ENCODE measurements at places on chromosomes 6 and 20.
A peak's percentile ranks its signal among the peaks of the same experiment; 100 is the strongest.

DNA sequence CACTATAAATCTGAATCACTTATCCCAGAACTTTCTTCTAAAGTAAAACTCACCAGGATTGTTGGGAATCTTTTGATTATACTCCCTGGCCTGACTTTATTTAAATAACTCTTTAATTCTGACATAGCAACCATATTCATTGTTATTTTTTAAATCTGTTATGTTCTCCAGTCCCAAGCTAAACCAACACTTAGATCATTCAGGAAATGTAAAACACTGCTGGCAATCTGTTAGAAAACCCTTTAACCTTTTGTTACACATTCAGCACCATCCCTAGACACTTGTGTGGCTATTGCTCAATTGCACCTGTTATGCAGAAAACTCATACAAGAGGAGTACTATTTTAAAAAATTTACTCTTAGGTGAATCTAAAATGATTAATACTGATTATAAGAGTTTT is 101.8 kb upstream of the NHSL1 start:
- no peak for DNase-seq

GRCh38 chr6:41199552-41200246 is 1.2 kb downstream of the TREML2 start:
- DNase-seq = no peak

- no peak for DNase-seq
Observed at GRCh38 chr6:12545619-12546409, 170.8 kb upstream of the PHACTR1 start.

GRCh38 chr6:5946701-5947100 is 60.0 kb downstream of the NRN1 start:
- DNase-seq = no peak

- DNase-seq = no peak
Observed at GRCh38 chr6:32843331-32843978, 392 bp downstream of the PSMB8 start.

- DNase-seq = no peak
Observed at GRCh38 chr20:24694727-24695528, 225.5 kb downstream of the SYNDIG1 start.

DNA sequence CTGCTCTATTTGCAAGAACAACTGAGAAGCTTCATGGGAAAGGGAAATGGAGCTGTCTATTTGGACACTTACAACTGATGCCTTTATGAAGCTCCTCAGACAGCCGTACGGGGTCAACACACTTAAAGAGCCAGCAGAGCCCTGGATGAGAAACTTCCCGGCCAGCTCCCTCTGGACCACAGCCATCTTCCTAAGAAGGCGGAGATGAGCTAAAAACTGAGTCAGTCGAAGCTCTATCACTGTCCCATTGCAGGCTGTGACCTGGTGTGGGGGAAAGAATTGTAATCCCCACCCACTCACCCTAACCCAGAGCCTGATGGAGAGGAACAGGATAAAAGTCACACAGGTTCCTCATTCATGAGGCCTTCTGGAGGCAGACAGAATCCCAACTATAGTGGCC is 360.4 kb upstream of the JARID2 start:
- no peak for DNase-seq

GRCh38 chr6:154874773-154875592 is 120.1 kb upstream of the TIAM2 start:
- DNase-seq = no peak

DNA sequence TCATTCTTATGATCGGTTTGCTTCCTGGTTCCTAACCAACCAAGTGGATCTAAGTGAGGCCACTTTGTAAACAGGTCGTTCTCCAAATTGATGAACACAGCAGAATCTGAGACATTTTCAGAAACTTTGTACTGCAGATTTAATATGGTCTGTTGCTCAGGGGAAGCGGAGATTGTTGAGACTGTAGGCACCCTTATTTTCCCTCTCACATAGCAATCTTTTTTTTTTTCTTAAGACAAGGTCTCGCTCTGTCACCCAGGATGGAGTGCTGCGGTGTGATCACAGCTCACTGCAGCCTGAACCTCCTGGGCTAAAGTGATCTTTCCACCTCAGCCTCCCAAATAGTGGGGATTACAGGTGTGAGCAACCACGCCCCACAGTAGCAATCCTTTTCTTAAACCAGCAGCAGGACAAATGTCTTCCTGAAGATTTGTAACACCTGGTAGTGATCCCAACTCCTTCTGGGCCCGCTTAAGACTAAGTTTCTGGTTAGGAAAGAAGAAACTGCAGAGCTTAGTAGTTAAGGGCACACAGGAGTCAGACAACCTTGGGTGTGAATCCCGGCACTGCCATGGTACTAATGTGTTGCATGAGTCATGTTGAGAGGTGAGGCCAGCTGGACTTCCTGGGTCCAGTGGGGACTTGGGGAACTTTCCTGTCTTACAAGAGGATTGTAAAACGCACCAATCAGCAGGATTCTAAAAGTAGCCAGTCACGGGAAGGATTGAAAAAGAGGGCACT is 48.4 kb upstream of the EZR start:
- no peak for DNase-seq

GRCh38 chr6:91877994-91878393 is 1291.1 kb upstream of the MAP3K7 start:
- no peak for DNase-seq

GRCh38 chr6:130365166-130366106 is at the start of gene TMEM200A:
TSS of gene TMEM200A (plus strand) at chr6:130366017. CDS start at chr6:130440423, 74,406 bp downstream.
- peak; percentile 38 for DNase-seq

GRCh38 chr20:48984575-48985219 is 61.4 kb upstream of the CSE1L start:
- DNase-seq = no peak

DNA sequence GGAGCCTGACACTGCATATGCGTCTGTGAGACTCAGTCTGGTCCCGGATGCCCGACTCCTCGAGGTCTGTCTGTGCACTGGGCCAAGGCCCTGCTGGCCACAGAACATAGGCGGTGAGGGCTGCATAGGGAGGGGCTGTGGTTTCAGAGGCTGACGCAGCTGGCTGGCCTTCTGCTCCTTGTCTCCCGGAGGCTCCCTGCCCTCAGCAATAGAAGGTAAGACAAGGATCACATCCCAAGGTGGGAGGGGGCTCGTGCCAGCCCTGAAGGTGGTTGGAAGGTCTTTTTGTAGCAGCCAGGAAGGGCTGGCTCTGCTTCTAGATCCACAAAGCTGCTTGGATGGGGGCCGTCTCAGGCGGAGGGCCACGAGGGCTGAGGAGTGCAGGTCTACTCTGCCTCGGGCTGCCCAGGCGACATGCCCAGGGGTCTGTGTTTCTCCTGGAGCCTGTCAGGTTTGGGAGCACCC is 239.8 kb upstream of the SULF2 start:
- DNase-seq = no peak

- no peak for DNase-seq
Observed at GRCh38 chr6:154099211-154099610, 60.2 kb downstream of the OPRM1 start.

DNA sequence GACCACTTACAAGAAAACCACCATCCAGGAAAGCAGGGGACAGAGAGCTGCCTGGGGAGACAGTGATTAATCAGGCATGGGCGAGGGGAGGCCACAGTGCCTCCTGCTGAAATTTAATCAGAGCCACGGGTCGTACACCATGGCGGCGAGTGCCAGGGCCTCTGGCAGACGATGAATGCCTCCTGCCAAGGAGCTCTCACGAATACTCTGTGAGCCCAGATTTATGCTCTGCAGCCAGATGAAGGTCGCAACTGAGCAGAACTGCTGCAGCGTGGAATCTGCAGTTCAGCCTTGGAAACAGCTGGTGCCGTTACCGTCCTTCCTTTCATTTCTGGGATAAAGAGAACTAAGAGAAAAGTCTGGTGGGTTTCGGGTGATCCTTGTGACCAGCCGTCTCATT is 85.6 kb downstream of the BFSP1 start:
- no peak for DNase-seq

GRCh38 chr20:41133709-41134361 is 3.5 kb upstream of the PLCG1 start:
- no peak for DNase-seq

- DNase-seq = no peak
Observed at GRCh38 chr6:83047065-83047754, 18.4 kb downstream of the UBE3D start.

DNA sequence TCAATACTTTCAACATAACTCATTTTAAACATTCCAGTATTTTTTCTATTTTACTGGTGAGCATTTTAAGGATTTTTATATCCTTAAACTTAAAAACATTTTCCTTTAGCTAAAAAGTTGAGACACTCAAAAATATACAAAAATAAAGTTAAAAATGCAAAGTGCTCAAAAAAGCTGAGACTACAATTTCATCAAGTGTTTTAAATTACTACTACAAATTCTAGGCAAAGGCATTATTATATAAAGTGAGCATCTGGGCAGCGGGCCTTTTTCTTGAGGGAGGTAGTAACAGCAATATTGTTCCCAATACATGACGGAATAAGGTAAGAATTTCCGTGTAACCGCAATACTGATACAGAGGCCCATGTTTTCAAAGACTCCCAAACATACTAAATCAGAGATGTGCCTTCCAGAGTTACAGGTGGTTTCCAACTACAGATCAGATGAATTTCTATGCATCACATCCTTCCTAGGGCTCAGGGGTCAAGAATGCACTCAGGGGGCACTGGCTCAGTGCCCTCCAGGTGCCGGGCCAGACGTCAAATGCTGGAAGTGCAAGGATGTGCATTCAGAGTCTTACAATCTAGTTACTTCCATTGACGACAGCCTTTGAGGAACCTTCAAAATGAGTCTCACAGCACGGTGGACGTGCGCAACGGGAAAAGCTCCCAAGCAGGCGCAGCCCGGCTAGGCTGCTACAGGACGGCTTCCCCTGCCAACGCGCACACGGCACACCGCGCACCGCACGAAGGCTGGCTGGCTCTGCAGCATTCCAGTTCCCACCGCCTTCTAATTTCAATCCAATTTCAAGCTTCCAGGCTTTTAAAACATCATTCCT is 1.7 kb downstream of the PHF10 start:
- DNase-seq = no peak

DNA sequence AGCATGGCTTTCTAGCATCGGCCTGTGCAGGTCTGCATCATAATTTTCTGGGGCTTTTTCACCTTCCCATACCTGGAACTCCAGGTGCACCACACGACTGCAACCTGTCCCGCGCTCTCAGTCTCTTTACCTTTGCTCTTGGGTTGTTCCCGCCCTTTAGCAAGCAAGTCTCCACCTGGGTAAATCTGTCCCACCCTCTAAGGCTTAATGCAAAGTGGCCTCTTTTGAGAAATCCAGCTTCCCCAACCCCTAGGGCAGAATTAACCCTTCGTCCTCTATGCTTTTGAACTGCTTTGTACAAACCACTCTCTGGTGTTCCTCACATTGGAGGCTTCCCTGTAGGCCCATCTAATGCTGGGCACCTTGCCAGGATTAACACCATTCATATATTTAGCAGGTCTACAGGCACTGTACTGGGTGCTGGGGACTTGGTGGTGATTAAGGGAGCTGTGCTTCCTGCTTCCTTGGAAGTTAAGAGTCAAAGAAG is 2.8 kb downstream of the ITPR3 start:
- no peak for DNase-seq

- no peak for DNase-seq
Observed at GRCh38 chr20:5797843-5798462, 47.8 kb downstream of the SHLD1 start.

DNA sequence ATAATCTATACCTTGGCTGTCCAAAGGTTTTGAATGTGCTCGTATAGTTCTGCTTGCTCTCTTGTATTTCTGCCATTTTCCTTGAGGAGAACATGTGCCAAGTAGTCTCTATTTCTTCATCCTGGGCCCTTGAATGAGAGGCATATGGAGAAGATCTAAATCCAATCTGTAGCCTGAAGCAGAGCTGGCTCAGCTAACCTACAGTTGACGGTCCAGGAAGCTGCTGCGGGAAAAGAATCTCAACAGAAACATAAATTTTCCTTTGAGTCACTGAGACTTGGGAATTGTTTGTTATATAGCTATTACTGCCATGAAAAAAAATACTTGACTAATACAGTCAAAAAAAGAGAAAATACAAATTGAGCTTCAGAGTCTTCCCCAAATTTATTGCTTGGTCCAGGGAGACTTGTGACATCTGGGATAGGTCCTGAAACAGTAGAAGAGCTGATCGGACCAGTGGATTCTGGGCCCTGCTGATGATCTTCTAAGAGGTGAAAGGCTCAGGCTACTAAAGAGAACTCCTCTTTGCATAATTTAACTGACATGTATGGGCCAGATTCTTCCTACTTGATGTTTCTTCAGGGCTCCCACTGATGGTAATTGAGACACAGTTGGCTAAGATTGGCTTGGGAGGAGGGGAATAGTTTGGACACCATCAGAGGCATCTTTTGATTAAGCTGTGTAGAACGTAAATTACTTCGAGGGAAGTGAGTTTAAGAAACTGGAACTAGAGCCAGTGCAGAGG is 29.9 kb upstream of the PLCB4 start:
- DNase-seq = no peak

DNA sequence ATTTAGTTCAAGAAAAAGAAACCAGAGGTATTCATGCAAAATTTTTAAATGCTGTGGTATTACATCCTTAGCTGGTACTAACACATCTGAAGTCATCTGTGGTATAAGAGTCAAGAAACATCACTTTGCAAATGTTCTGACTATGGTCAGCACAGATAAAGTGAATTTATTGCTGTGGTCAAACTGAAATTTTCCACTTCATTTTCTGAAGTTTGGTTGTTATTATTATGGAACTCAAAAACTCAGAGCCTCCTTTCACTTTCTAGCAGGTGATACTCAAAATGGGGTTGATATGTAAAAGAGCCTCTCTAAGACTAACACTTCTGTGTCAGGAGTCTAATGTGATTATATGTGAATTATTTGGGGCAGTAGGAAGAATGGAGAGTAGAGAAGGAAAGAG is 257.8 kb downstream of the RNGTT start:
- DNase-seq = no peak

- no peak for DNase-seq
Observed at GRCh38 chr20:48761874-48762273, 65.9 kb downstream of the PREX1 start.

- DNase-seq = no peak
Observed at GRCh38 chr6:45728674-45729073, 287.0 kb downstream of the CLIC5 start.

GRCh38 chr6:84560436-84561390 is 203.7 kb downstream of the TBX18 start:
- no peak for DNase-seq

DNA sequence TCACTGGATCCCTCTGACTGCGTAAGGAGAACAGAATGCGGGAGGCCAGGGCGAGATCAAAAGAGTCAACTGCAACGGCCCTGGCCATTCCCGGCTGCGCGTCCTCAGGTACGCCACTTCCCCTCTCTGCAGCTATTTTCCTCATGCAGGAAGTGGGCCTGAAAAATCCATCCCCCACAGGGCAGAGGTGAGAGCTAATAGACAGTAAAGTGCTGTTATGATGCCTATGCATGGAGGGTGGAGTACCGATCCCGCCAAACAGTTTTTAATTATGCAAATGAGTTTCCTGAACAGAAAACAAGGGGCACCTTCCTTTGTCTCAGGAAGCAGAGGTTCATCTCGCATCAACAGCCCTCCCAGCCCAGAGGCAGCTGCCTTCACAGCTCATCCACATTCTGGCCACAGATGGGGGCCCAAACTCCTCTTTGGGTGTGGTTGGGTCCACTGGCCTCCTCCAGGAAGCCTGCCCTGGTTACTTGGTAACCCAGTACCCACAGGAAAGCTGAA is 9.3 kb downstream of the PREX1 start:
- no peak for DNase-seq

Measured in stimulated activated CD4-positive, alpha-beta T cell treated with anti-CD3 and anti-CD28 coated beads, Interleukin-1b, Interleukin-23, amount 100 ng/mL, for 1 hour (primary cell).